Stimulated activated CD8-positive, alpha-beta memory T cell treated with anti-CD3 and anti-CD28 coated beads, Interleukin-2, amount 100 ng/mL, for 1 hour (primary cell): ENCODE measurements at places on chromosomes 6 and 20.

GRCh38 chr6:1202201-1202600 lies 109.7 kb upstream of the FOXQ1 start:
- no peak for DNase-seq

- DNase-seq, result no peak
These were observed 112.2 kb downstream of the LRFN2 start for GRCh38 chr6:40474937-40475336.

DNA sequence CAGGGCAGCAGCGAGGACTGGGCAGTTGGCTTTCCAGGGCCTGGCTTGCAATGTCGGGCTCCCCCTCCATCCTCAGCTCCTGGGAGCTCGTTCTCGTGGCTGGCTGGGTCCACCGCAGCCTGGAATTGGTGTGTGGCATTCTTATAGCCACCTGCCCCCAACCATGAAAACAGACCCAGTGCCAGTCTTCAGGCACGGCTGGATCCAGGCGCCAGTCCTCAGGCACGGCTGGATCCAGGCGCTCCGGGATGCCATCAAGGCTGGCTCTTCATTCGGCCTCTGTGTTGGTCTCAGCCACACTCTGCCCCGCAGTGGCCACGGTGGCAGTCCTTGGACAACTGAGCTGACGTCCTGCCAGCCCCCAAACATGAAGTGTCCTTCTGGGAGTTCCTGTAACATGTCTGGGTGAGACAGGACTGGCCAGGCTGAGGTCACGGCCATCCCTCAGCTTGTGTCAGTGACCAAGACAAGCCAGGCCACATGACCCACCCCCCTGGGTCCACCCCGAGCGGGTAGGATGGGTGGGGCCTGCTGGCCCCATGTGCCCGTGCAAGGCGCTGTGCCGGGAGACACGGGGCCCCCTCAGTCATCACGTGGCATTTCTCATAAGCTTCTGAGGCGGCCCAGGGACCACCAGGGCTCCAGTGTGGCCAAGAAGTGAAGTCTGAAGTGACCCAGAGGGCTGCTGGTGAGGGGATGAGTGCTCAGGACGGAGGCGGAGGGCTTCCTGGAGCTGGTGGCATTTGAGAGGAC lies 99.0 kb downstream of the TAF4 start:
- no peak for DNase-seq

DNA sequence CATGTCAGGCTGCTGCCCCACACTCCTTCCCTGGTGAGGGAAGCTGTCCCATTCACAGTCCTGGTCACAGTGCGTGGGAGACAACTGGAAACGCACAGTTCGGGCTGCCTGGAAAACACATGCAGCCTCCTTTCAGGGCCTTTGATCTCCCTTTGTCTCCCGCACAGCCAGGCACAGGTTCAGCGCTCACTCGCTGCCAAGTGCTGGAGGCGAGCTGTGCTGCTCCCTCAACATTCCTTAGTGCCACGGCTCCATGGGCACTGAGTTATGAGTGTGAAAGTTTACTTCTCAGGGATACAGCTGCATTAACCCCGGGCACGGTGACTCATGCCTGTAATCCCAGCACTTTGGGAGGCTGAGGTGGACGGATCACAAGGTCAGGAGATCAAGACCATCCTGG lies 9.1 kb downstream of the YTHDF1 start:
- DNase-seq, result no peak

DNA sequence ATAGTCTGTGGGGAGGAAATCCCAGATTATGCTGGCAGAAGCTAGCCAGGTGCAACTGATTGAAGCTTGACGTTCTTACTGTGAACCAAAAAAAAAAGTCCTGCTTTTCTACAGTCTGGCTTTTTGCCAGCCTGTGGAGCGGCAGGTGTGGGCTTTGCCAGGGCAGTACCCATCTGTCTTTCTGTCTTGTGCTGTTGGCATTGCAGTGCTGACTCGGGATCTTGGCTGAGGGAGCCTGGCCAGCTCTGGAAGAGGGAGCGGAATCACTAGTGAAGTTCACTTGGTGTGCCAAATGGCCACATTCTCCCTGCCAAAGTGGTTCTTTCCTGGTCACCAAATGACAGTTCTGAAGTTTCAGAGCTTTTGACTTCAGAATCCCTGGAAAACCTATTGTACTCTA lies 5.0 kb downstream of the KIF3B start:
- DNase-seq, result no peak

DNA sequence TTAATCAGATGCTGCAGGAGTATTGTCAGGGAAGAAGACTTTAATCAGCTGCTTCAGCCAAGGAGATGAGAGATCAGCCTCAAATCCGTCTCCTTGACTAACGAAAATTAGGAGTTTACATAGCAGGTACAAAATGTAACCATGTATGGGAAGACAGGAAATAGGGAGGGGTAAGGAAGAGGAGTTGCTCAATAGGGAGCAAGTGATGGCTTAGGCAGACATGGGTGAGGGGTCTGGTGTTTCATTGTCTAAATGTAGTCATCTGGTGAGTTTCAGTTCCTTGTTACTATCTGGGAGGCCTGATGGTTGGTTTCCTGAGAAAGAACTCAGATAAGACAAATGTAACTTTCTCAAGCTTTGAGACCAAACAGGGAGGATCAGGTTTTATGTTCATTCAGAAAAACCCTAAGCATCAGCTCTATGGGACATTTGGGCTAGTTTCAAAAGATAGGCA lies 217.3 kb upstream of the SULF2 start:
- DNase-seq, result no peak

GRCh38 chr6:112243861-112244827 lies 10.2 kb downstream of the LAMA4 start:
- DNase-seq, result no peak

DNA sequence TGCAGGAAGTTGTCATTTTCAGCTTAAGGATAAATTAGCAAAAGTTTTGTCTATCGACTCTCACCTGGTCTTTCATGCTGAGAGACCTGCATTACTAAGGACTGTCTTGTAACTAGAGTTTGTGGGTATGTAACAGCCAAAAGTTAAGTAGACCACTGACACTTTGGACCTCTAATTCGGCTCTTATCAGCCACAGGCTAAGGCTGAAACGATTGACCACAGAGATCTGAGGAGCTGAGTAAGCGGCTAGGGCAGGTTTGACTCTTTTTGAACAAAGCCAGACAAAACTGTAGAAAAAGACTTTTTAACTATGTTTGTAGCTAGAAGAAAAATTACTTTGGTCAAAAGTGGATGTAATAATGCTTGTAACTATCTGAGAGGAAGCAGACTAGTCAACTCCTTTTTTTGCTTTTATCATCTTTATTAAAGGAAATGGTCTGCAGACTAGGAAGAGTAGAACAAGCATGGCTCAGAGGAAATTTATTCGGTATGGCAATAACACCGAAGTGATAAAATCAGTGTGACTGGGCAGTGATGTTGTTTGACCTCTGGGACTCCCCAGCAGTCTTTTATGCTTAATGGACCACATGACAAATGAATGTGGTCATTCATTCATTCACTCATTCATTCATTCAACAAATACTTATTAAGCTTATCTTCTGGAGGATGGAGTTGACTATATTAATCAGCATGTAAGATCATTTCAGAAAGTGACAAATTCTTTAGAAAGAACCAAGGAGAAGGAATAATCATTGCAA lies 725.0 kb upstream of the HS3ST5 start:
- no peak for DNase-seq

GRCh38 chr20:32780749-32781655 lies 18.8 kb downstream of the DNMT3B start:
- no peak for DNase-seq

- no peak for DNase-seq
These were observed 57.8 kb downstream of the SLC2A10 start for GRCh38 chr20:46767127-46767761.

- DNase-seq, result no peak
These were observed 1.9 kb downstream of the SLCO4A1 start for GRCh38 chr20:62644044-62644795.

DNA sequence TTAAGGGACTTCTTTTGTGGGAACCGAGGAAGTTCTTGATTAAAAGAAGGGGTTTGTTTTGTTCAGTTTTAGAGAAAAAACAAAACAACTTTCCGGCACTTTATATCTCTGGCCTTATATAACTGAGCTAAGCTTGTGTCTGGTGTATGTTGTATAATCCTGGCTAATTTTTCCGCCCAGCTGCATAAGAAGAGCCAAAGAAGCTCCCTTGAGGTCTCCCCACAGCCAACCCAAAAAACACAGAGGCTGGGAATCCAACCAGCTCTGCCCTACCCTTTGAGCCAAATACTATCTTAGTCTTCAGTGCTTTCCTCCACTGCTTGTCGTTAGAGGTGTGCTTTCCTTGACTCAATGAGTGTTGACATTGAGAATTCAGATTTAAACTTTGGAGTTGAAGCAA lies 45.5 kb upstream of the RNF146 start:
- DNase-seq, result no peak

- DNase-seq, result no peak
These were observed 83.4 kb downstream of the NOL4L start for GRCh38 chr20:32501709-32502108.

GRCh38 chr20:3752386-3752759 lies 15.2 kb downstream of the ADISSP start:
- DNase-seq, result no peak

DNA sequence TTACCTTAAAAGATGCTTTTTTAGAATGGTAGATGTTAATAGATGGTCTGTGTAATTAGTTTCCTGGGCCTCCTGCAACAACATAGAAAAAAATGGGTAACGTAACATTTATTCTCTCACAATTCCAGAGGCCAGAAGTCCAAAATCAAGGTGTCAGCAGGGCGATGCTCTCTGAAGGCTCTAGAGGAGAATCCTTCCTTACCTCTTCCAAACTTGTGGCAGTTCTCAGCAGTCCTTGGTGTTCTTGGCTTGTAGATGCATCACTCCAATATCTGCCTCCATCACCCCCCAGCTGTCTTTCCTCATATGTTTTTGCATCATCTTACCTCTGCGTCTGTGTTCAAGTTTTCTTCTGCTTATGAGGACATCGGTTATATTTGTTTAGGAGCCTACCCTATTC lies 107.9 kb downstream of the SCAF8 start:
- DNase-seq, result no peak

- no peak for DNase-seq
These were observed 305.4 kb downstream of the CDKAL1 start for GRCh38 chr6:20839630-20840029.

GRCh38 chr6:170024940-170025339 lies 265.9 kb downstream of the DLL1 start:
- DNase-seq, result no peak

GRCh38 chr6:78559056-78559455 lies 308.3 kb upstream of the IRAK1BP1 start:
- DNase-seq, result no peak

- no peak for DNase-seq
These were observed 208.8 kb upstream of the PLCB4 start for GRCh38 chr20:8860011-8860495.

- DNase-seq, result no peak
These were observed 233.5 kb upstream of the SGK1 start for GRCh38 chr6:134551245-134551960.

DNA sequence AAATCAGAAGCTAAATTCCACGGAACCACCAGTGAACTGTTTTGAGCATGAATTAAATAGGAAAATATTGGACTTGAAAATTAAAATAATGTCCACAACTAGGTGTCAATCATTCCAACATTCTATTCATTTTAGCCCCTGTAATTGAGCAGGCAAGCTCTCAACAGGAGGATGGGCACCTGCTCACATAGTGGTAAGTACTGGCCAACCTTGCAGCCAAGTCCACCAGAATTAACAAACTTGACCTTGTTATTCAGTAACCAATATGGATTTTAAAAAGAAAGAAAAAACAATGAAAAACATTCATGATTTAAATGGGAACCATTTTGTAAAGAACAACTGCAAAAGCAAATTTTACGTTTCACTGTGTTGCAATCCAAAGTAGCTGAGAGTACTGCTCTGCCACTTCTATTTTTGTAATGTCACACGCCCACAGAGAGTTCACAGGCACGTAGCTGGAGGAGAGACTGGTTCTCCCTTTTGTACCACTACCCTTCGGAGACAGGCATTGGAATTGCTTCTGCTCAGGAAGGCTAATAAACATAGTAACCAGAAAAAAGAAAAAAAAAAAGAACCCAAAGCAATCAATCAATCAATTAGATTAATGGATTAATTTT lies 75.2 kb upstream of the F13A1 start:
- DNase-seq, result no peak

DNA sequence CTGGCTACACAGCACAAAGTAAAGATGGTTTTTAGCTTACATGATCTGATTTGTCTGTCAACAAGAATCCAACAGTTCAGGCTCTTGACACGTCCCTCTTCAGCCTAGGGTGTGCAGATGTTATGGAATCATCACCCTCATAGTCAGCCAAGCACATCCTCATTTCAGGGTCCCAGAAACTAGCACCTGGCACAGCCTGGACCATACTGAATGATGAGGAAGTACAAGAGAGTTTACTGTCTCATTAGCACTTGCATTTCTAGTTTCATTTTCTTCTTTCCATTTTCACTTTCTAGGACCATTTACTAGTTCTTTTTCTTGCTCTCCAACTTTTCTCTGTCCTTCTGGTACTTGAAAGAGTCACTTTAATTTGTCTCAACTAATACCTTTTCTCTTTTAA lies 6.5 kb downstream of the RIPOR2 start:
- DNase-seq, result no peak

DNA sequence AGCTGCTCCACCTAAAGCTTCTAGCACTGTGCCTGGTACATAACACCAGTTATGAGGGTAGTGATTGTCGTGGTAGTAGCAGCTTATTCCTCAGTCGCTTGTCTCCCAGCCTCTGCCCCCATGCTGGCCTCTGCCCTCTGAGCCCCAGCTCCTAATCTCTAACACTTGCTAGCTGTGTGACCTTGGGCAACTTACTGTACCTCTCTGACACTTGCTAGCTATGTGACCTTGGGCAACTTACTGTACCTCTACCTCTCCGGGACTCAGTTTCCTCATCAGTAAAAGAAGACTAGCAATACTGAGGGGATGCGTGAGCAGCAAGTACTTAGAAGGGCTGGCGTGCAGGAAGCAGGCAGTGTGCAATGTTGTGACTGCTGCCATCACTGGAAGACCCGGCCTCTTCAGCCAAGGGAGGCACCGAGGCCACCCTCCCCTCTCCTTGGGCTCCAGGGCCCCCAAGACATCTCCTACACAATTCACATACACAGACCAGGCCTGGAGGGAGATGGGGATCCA lies 9.9 kb downstream of the MDFI start:
- no peak for DNase-seq

GRCh38 chr6:117498159-117498558 lies 15.7 kb downstream of the DCBLD1 start:
- DNase-seq, result no peak

- no peak for DNase-seq
These were observed 1001.8 kb upstream of the CITED2 start for GRCh38 chr6:140376209-140376608.

- no peak for DNase-seq
These were observed 33.9 kb upstream of the TXLNB start for GRCh38 chr6:139325686-139326085.

DNA sequence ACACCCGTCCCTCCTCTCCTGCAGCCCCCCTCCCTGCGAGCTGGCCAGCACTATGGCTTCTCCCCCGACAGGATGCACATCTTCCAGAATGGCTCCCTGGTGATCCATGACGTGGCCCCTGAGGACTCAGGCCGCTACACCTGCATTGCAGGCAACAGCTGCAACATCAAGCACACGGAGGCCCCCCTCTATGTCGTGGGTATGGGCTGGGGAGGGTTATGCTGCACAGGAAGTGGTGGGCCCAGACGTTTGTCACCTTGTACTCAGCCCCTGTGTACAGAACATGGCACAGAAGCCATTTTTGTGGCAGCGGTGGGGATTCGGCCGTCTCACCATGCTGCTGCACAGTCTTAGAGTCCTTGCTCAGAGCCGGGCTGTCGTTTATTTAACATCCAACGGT lies 29.0 kb upstream of the SRF start:
- no peak for DNase-seq
